Suprapubic skin (tissue), 4 donors: ENCODE measurements at places on chromosomes 1 and 21. TPM values are rescaled to one million over a fixed set of nuclear protein-coding genes. Genes with fewer than 3 reads are reported as not detected.

DNA sequence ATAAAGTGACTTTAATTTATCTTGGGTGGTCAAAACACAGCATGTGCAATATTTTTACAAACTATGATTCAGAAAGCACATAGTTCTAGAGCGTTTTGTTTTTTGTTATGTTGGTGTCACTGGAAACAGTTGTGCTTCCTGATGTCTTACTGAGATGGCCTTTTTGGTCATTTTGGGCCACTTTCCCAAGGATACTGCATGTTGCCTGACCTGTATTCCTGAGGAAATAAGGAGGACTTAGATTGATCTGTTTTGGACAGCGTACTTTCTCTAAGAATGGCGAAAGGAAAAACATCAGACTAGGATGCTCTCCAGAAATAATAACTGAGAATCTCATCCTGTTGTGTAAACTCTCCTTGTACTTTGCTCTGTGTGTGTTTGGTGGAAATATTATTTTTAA is 451.2 kb downstream of the USP25 start:
- no peak for DNase-seq

- no peak for DNase-seq
These were observed 41.1 kb downstream of the INPP5B start for GRCh38 chr1:37905727-37906126.

- DNase-seq: no peak
These were observed 59.4 kb downstream of the SYT6 start for GRCh38 chr1:114094363-114094634.

DNA sequence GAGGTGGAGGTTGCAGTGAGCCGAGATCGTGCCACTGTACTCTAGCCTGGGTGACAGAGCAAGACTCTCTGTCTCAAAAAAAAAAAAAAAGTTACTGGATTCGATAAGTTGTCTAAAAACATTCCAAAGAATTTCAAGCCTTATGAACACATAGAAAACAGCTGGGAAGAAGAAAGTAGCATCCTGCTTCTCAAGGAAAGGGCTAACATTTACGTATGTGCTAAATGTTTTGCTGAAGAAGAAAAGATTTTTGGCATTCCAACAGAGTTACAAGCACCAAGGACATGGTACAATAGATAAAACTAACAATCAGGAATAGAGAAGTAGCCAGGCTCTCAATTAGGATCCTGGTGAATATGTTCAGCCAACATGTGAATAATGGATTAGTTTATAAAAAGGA is 69.8 kb downstream of the HFM1 start:
- DNase-seq: no peak

- DNase-seq: no peak
These were observed 12.2 kb upstream of the PADI6 start for GRCh38 chr1:17359808-17360207.

GRCh38 chr1:63611231-63611630 is 18.0 kb downstream of the PGM1 start:
- no peak for DNase-seq

- DNase-seq: no peak
These were observed 97.3 kb downstream of the PLA2G4A start for GRCh38 chr1:186925881-186926669.

DNA sequence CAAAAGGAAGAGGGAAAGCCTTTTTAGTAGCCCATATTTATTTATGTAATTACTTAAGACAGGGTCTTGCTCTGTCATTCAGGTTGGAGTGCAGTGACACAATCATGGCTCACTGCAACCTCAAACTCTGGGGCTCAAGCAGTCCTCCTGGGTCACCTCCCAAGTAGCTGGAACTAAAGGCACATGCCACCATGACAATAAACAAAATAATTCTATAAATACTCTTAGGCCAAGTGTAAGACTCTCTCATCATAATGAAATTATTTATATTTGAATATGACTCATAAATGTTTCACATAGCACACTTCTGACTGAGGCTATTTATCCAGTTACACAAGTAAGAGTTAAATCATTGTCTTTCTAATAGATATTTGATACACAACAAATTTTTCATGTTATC is 314.7 kb downstream of the AMY1C start:
- no peak for DNase-seq

GRCh38 chr21:41501919-41502318 is 6.0 kb downstream of the TMPRSS2 start:
- DNase-seq: no peak

GRCh38 chr1:28392027-28392652 is 22.6 kb downstream of the PHACTR4 start:
- DNase-seq: no peak

GRCh38 chr1:209672705-209673630 is 2.2 kb upstream of the G0S2 start:
- DNase-seq: no peak

The WLS gene
- total RNA-seq: 73.5 TPM

The IFNLR1 gene
- total RNA-seq: 15.7 TPM

The FCRL4 gene
- total RNA-seq: not detected

The HCRTR1 gene
- not detected for total RNA-seq

The AGBL4 gene
- 1.0 TPM for total RNA-seq

The PTPN7 gene
- 0.60 TPM for total RNA-seq

The RNU1-4 gene
- under 0.01 TPM for total RNA-seq

The KCNN3 gene
- total RNA-seq: 0.40 TPM
